ENCODE measurements at places on chromosomes 11 and 22.

- no peak for DNase-seq
Observed at GRCh38 chr11:45182902-45183301, 36.5 kb downstream of the PRDM11 start.

DNA sequence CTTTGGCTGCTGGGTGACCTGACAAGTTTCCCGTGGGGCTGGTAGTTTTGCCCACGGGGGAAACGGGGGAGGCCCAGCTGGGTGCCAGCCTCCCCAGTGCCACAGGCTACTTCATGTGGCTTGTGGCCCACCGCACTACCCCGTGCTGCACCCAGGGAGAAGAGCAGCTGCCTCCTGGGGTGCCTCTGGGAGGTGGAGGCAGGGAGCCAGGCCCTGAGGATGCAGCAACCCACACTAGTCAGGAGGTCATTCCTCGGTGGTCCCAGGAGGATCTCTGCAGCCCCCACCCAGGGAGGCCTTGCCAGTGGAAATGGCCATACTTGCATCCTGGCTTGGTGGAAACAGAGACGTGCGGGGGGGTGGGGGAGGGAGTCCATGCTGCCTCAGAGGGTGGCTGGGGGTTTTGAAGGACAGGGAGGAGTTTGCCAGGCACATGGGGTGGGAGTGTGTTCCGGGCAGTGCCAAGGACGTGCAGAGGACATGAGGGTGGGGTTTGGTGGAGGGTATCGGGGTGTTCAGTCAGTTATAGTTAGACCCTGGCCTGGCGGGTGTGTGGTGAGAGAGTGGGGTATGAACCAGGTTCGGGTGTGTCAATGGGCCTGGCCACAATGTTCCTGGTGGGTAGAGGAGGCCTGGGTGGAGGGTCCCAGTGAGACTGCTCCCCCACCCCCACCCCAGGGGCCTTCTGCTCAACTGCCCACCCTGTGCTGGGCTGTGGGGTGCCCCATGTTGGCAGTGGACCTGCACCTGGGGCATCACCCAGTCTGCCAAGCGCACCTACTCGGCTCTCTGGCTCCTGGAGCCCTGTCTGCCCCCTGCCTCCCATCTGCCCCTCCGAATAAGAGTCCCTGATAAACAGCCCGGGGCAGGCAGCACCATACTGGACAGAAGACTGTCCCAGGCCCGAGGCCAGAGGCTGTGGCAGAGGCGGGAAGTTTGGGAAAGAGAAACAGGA is 3.8 kb downstream of the PIM3 start:
- no peak for DNase-seq

- DNase-seq = no peak
Observed at GRCh38 chr11:3616721-3617460, 24.9 kb downstream of the ART5 start.

- no peak for DNase-seq
Observed at GRCh38 chr11:46560300-46560991, 33.4 kb downstream of the AMBRA1 start.
